ENCODE measurements at places on chromosomes 12 and 14.

DNA sequence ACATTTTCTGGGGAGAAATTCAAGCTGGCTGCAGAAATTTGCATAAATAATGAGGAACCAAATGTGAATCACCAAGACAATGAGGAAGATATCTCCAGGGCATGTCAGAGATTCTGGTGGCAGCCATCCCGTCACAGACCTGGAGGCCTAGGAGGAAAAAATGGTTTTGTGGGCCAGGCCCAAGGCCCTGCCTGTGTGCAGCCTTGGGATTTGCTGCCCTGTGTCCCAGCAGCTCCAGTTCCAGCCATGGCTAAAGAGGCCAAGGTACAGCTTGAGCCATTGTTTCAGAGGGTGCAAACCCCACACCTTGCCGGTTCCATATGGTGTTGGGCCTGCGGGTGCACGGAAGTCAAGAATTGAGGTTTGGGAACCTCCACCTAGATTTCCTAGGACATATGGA is 147.5 kb downstream of the ADCK1 start:
- H3K4me1 ChIP-seq: no peaks in the 10 kb centered on the region
- no peak overlapping the region for H3K27ac ChIP-seq
- no peak overlapping the region for H3K4me3 ChIP-seq
- DNase-seq: no peak

GRCh38 chr14:100729982-100730381 is 3.3 kb downstream of the DLK1 start:
- no peaks in the 10 kb centered on the region for H3K36me3 ChIP-seq
- no peak for DNase-seq

DNA sequence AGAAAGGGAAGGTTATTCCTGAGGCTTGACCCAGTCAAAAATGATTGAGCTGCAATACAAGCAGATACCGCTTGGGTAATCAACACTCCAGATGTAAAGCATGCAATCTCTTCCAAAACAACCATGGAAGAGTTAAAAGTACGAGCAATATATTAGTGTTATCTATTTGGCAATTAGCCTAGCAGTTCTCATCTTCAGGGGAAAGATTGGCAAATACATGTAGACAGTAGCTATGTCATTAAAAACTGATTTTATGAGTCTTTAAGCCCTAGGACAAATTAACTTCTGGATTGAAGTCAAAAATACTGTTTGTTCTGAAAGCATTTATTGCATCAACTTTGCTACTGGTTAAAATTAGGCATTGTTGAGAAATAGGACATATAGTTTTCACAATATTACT is 9.3 kb upstream of the GYS2 start:
- H3K27me3 ChIP-seq: no peaks in the 10 kb centered on the region
- H3K36me3 ChIP-seq: no peaks in the 10 kb centered on the region
- DNase-seq: no peak
- H3K27ac ChIP-seq: no peak overlapping the region
- H3K4me1 ChIP-seq: peaks cover 7% of the 10 kb centered on the region

DNA sequence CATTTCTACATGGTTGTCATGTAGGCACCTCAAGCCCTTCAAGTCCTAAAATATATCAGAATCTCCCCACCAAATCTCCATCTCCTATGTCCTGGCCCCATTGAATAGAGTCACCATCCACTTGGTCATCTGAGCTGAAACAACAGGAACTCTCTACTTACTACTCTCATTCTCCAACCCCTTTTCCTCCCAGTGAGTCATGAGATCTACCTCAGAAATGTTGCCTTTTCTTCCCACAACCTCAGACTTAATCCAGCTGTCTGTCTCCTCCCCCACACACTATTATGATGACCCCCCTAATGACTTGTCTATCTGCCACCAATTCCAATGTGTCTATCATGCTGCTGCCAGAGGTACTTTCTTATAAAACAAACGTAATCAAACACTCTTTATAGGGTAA is 72.3 kb upstream of the TMEM263 start:
- H3K27ac ChIP-seq: no peak overlapping the region
- no peaks in the 10 kb centered on the region for H3K4me1 ChIP-seq
- no peaks in the 10 kb centered on the region for H3K36me3 ChIP-seq
- DNase-seq: no peak
- no peaks in the 10 kb centered on the region for H3K27me3 ChIP-seq

- no peak overlapping the region for H3K27ac ChIP-seq
- no peaks in the 10 kb centered on the region for H3K27me3 ChIP-seq
- no peak for DNase-seq
- no peak overlapping the region for H3K4me3 ChIP-seq
Observed at GRCh38 chr12:69936214-69936731, 111.2 kb downstream of the MYRFL start.

- no peak overlapping the region for H3K27ac ChIP-seq
- H3K27me3 ChIP-seq: no peaks in the 10 kb centered on the region
- H3K4me1 ChIP-seq: no peaks in the 10 kb centered on the region
- no peaks in the 10 kb centered on the region for H3K36me3 ChIP-seq
Observed at GRCh38 chr12:11577658-11578260, 71.7 kb upstream of the ETV6 start.

- no peak for DNase-seq
- no peak overlapping the region for H3K4me3 ChIP-seq
- no peak overlapping the region for H3K27ac ChIP-seq
- H3K27me3 ChIP-seq: no peaks in the 10 kb centered on the region
Observed at GRCh38 chr12:50049254-50050118, 7.9 kb upstream of the ASIC1 start.

DNA sequence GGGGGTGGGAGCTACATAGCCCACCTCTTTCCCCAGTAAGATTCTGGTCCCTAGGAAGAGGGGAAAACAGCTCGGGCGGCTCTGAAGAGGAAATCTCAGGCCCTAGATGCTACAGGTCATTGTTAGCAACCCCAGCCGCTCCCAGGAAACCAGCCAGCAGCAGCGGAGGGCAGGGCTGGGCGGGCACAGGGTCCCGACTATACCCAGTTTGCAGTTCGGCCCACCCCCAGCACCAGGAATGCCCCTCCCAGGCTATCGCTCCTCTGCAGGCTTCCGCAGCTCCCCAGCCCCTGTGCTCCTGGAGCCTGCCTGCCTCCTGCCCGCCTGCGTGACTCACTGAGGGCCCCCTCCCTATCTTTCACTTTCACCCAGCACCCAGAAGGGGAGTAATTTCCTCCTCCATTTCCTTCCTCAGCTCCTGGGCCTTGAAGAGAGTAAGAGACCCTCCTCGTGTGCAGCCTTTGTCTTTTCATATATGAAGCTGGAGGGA is 27.2 kb upstream of the PNMA1 start:
- no peak for DNase-seq
- no peak overlapping the region for H3K4me3 ChIP-seq
- H3K4me1 ChIP-seq: peaks cover 65% of the 10 kb centered on the region

GRCh38 chr12:30546121-30546520 is 149.5 kb downstream of the IPO8 start:
- DNase-seq: peak; percentile 30
- no peaks in the 10 kb centered on the region for H3K4me1 ChIP-seq
- H3K4me3 ChIP-seq: no peak overlapping the region
- H3K27me3 ChIP-seq: no peaks in the 10 kb centered on the region
- no peak overlapping the region for H3K27ac ChIP-seq

DNA sequence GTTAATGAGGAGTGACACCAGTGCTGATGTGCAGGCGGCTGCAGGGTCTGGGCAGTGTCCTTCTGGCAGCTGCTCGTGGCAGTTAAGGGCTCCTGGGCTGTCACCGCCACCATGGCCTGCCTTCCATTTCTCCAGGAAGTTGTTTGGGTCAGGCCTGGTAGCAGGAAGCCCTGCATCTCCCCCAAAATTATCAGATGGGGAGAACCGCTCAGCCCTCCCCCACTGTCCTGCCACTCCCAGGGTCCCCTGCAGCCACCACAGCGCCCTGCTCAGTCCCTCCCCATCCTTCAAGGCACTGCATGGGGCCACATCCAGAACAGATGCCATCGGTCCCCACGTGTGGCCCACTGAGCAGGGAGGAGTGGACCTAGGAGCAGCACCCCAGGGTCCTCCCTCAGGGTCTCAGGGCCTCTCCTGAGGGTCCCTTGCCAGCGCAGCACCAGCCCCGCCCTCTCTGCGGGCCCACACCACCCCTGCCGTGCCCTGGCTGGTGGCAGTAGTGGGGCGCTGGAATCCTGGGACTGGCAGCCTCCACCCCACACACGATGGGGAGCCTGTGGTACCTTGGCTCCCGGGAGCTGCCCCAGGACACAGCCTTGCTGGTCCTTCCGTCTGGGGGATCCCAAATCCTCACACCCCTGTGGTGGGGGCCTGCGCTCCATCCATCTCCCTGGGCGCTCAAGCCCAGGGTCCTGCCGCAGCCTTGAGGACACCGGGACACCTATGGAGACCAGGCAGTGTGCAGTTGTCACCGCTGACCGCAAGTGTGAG is 10.3 kb upstream of the AMN start:
- H3K27ac ChIP-seq: no peak overlapping the region
- H3K27me3 ChIP-seq: no peaks in the 10 kb centered on the region
- H3K4me3 ChIP-seq: no peak overlapping the region
- DNase-seq: peak; percentile 35
- no peaks in the 10 kb centered on the region for H3K36me3 ChIP-seq
- no peaks in the 10 kb centered on the region for H3K4me1 ChIP-seq

- no peak overlapping the region for H3K27ac ChIP-seq
- H3K36me3 ChIP-seq: no peaks in the 10 kb centered on the region
- H3K27me3 ChIP-seq: no peaks in the 10 kb centered on the region
- no peak overlapping the region for H3K4me3 ChIP-seq
Observed at GRCh38 chr14:68551045-68551683, 241.7 kb downstream of the ZFP36L1 start.

DNA sequence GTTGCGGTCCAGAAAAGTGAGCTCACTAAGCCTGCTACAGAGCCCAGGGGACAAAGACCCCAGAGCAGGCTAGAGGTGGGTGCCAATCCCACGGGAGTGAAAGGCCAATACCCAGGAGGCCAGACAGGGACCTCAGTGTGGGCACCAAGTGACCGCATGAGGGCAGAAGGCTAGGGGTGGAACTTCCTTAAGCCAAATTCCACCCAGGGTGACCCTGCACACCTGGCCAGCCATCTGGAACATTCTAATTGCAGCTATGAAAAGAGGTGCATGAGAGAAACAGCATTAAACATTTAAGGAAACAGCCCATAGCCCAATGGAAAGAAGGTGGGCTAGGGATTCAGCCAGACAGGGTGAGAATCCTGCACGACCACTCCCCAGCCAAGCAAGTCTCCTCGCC is 19.4 kb downstream of the GLTP start:
- no peak overlapping the region for H3K27ac ChIP-seq
- H3K4me1 ChIP-seq: peaks cover 24% of the 10 kb centered on the region
- no peak for DNase-seq
- H3K36me3 ChIP-seq: no peaks in the 10 kb centered on the region
- no peak overlapping the region for H3K4me3 ChIP-seq

- no peaks in the 10 kb centered on the region for H3K27me3 ChIP-seq
- H3K4me1 ChIP-seq: no peaks in the 10 kb centered on the region
- H3K36me3 ChIP-seq: no peaks in the 10 kb centered on the region
- no peak overlapping the region for H3K27ac ChIP-seq
Observed at GRCh38 chr14:55265197-55265596, 6.0 kb upstream of the FBXO34 start.

GRCh38 chr14:98385851-98386250 is 886.1 kb downstream of the BCL11B start:
- H3K27ac ChIP-seq: no peak overlapping the region

DNA sequence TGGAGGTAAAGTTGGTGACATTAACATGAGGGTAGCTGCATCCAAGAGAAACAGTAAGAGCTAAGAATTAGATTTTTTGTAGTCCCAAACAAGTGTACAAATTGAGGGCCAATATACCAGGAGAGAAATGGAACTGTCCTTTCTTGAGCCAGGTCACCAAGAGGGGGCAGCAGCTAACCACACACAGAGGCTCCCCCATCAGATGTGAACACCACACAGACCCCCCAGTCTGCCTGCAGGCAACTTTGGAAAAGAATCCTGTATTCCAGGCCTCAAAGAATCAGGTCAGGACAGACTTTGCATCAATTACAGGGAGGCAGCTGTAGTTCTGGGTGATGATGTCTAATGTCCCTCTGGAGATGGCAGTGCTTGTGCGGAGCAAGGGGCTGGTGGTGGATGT is 77.9 kb downstream of the SPTB start:
- DNase-seq: no peak
- no peaks in the 10 kb centered on the region for H3K27me3 ChIP-seq
- no peaks in the 10 kb centered on the region for H3K36me3 ChIP-seq
- H3K4me3 ChIP-seq: no peak overlapping the region
- H3K4me1 ChIP-seq: peaks cover 9% of the 10 kb centered on the region
- H3K27ac ChIP-seq: no peak overlapping the region

GRCh38 chr14:75125617-75126016 is 1.2 kb downstream of the NEK9 start:
- H3K27ac ChIP-seq: no peak overlapping the region
- peak overlapping the region; percentile 94 for H3K4me3 ChIP-seq
- H3K36me3 ChIP-seq: no peaks in the 10 kb centered on the region

GRCh38 chr12:60421741-60422140 is 825.9 kb downstream of the SLC16A7 start:
- DNase-seq: no peak
- no peaks in the 10 kb centered on the region for H3K27me3 ChIP-seq
- no peak overlapping the region for H3K4me3 ChIP-seq

GRCh38 chr12:130203151-130203550 is 40.9 kb downstream of the FZD10 start:
- no peaks in the 10 kb centered on the region for H3K27me3 ChIP-seq
- H3K36me3 ChIP-seq: no peaks in the 10 kb centered on the region

- H3K27ac ChIP-seq: no peak overlapping the region
- H3K27me3 ChIP-seq: no peaks in the 10 kb centered on the region
- no peaks in the 10 kb centered on the region for H3K4me1 ChIP-seq
- no peak overlapping the region for H3K4me3 ChIP-seq
- no peaks in the 10 kb centered on the region for H3K36me3 ChIP-seq
- no peak for DNase-seq
Observed at GRCh38 chr14:64966976-64967375, 5.2 kb downstream of the RAB15 start.

DNA sequence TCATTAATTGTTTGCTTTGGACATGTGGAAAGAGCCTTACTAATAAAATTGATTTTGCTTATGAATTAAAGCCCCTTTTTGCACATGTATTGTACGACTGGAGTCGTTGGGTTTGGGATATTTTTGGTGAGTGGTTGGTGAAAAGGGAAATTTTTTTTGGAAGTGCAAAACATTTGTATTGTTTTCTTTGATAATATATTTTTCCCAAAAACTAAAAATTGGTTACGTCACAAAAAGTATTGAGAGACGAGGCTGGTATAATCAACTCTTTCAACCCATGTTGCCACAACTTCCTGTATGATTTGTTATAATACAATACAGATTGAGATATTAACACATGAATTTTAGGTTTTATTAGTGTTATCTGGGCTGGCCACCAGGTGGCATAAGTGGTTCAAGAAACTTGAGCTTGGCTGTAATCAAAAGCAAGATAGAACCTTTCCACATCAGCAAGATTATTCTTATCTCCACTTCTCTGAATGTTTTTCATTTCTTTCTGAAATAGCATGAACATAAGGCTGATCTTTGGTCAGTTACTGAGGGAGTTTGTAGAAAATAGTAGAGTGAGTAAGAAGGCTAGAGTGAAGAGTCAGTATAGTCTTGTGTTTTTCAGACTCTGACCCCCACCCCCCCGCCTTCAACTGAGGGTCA is 8.7 kb downstream of the NGDN start:
- H3K27me3 ChIP-seq: no peaks in the 10 kb centered on the region
- no peaks in the 10 kb centered on the region for H3K4me1 ChIP-seq
- H3K36me3 ChIP-seq: peaks cover 6% of the 10 kb centered on the region
- H3K27ac ChIP-seq: no peak overlapping the region

- no peak overlapping the region for H3K4me3 ChIP-seq
- no peaks in the 10 kb centered on the region for H3K4me1 ChIP-seq
- no peak overlapping the region for H3K27ac ChIP-seq
Observed at GRCh38 chr12:80684077-80684495, 23.3 kb upstream of the MYF6 start.

- no peaks in the 10 kb centered on the region for H3K27me3 ChIP-seq
- no peaks in the 10 kb centered on the region for H3K36me3 ChIP-seq
- no peak overlapping the region for H3K4me3 ChIP-seq
Observed at GRCh38 chr14:98893675-98894074, 378.3 kb downstream of the BCL11B start.

Data from pancreas (tissue), 10 donors.